ENCODE measurements at places on chromosomes 13 and 19.

DNA sequence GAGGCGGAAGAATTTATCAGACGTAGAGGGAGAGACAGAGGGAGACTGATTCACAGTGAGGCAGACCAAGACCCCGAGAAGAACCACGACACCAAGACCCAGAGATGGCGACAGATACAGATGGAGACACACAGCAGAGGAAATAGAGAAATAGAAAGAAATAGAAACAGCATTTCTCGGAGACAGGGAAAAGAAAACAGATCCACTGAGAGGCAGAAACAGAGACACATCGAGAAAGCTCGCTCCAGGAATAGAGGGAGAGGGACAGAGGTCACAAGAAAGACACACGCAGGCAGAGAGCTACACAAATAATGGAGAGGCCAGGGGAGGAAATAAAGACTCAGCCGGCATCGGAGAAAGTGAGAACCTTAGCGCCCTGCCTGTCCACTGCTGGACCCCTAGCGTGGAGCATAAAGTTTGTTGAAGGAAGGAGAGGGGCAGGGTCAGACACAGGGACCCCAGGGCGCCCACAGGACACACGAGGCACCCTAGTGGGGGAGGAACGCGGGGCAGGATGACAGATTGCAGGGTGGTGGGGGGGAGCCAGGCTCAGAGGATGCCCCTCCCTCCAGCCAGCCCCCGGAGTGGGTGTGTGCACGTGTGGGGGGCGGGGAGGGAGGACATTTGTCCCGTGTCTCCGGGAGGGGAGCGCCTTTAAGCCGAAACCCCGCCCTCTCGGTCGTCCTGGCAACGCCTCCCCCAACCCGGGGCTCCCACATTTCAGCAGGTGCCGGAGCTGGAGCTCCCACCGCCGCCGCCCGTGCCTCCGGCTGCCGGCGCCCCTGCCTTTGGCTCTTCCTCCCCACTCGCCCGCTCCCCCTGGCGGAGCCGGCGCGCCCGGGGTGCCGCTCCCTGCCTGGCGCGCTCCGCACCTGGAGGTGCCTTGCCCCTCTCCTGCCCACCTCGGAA is at the start of gene PRKCG:
Gene PRKCG, plus strand, starts transcription at position 716 of the 909 bp plus-strand sequence. CDS start 298 bp downstream, outside the sequence.
- no peak for DNase-seq

- DNase-seq: peak; percentile 42
Observed at GRCh38 chr19:19105365-19106055, 32.8 kb downstream of the TMEM161A start.

DNA sequence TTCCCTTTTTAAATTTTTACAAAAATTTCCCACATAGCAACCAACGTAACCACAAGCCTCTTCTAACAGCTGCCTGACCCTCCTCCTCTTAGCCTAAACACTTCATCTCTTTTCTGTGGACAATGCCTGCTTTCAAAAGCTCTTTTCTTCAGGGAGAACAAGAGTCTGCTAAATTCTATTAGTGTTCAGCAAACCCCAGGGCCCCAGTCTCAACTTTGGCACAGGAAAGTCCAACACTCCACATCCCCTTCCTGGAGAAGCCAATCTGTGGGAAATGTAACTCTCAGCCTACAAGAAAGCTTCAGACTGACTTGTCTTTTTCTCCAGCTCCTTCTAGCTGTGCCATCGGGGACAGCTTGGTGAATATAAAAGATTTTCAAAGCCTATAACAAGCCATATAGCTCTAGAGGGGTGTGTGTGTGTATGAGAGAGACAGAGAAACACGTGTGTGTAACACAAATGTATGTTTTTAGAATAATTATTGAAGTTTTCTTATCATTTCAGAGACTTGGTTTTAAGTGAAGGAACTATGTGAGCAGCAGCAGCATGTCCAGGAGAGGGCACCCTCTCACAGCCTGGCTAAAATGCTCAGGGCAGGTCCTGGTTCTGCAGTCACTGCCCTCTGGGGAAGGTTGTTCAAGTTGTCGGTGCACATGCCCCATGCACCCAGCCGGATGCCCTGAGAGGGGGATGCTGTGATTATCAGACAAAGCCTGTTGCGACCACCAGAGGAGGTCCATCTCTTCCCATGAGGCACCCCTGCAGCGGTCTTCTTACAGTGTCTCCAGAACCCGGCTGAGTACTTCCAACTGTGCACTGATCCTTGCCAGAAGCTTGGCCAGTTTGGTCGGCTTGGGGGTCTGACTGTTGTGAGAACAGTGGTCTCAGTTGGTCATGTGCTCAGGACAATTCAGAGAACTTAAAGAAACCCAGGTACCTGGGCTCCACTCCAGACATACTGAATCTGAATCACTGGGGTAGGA is 34.4 kb downstream of the CCDC70 start:
- peak; percentile 54 for DNase-seq

DNA sequence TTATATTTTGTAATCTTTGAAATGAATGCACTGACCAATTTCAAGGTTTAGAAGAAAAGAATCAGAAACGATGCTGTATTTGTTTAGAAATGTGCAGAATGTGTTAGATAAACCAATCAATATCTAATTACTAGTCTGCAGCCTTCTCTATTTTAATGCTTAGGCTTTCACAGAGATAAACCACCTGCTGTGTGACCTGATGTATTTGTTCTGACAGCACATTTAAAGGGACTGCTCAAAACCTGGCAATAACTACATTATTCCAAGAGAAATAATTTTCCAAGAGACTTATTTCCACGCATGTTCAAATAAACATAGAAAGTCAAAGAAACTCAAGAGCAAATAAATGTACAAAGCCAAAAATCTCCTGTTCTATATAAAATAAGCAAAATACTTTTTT is 641.6 kb upstream of the PCDH20 start:
- no peak for DNase-seq

- DNase-seq: peak; percentile 87
Observed at GRCh38 chr19:38044267-38045111, 137.5 kb downstream of the SIPA1L3 start.

DNA sequence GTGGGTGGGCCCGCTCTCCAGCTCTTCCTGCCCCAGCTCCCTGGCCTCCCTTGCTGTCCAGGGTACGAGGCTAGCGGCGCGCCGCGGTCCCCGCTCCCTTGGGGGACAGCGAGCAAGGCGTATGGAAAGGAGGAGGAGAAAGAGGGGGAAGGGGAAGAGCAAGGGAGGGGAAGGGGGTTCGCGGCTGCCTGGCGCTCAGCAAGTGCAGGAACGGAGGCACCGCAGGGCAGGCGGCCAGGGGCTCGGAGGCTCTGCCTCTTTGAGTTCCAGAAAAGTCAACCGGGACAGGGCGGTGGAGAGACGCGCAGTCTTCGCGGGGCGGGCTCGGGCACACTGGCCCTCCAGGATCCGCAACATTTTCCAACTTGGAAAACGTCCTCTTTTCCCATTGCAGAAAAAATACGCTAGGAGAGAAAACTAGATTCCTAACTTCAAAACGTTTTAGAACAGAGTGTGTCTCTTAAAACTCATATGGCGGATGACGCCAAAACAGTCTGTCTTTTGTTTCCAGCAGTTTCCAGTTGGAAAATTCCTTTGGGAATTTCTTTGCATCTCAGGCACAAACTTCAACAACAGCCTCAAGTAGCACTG is 23.1 kb upstream of the TNFRSF19 start:
- no peak for DNase-seq

DNA sequence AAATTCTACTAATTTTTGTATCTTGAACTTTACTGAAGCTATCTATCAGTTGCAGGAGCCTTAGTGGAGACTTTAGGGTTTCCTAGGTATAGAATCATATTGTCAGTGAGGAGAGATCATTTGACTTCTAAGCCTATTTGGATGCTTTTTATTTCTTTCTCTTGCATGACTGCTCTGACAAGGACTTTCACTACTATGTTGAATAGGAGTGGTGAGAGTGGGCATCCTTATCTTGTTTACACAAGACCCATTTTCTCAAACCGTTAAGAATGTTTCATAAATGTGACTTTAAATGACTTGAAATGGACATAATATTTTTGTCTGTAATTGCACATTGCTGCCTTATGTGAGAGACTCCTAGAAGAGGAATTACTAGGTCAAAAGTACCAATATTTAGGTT is 17.9 kb upstream of the CSNK1A1L start:
- DNase-seq: no peak

- no peak for DNase-seq
Observed at GRCh38 chr19:33811246-33811645, 14.6 kb downstream of the KCTD15 start.

DNA sequence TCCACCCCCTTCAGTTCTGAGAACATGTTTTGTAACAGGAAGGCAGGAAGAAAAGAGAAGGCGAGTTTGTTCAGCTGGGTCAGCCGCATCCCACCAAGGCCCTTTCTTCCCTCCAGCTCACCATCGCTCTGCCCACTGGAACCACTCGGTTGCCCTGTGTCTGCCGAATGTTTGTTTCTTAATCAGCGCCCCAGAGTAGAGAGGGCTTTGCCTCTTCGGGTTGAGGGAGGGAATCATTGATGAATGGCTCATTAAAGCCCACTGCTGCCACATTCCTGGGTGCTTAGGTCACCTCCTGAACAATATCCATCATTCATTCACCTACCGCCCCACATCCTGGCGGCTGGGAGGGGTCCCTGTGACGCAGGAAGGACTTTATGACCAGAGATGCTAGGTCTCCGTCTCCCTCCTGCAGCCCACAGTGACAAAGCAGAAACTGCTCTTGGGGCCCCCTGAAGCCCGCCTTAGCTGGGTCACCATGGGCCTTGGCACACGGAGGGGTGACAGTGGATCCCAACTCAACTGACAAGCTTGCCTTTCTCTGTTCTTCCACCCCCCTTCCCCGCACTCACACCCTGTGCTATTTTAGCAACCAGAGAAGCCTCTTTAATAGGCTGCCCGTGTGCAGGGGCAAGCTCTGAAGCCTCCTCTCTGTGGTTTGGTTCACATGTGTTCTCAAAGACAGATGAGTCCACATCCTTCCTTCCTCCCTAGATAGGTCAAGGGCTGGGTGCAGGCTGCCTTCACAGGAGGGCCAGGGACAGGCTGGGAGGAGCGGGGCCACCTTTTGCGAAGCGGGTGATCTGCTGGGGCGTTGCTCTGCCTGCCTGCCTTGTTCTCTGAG is 46.2 kb downstream of the ACTN4 start:
- peak; percentile 83 for DNase-seq

DNA sequence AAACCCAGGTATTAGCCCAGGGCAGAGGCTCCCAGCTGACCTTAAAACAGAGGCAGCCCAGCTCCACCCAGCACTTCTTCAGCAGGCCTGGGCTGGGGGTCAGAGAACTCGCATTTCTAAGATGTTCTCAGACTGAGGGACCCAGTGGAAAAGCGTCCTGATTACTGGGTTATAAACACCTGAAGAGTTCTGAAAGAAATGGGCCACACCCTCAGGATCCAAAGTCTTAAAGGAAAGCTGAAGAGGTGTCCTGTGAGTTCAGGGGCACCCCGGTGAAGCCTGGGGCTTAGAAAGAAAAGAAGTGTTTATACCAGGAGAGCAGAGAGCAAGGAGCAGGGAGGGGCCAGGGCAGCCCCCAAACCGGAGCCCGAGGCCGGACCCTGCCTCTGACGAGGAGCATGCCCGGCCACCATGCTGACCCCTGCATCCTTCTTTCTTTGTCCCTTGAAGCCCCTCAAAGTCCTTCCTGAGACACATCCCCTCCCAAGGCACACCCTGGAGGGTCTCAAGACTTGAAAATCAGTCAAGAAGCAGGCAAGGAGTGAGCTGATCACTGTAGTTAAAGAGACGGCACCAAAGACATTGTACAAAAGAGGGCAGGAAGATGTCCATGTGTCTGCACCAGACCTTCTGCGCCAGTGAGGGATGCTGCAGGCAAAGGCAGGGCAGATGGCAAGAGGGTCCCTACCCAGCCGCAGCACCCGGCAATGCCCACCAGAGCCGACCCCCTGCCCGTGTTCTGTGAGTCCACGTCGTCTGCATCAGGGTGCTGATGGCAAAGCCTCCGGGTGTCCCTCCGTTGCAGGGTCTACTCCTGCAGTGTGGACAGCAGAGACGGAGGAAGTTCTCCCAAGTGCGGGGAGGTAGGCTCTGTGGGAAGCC is 10.6 kb upstream of the RAB20 start:
- no peak for DNase-seq

Measured in brain microvascular endothelial cell (primary cell).